ENCODE measurements at places on chromosomes 16 and 17. TPM values are rescaled to one million over a fixed set of nuclear protein-coding genes. Genes with fewer than 3 reads are reported as not detected.

DNA sequence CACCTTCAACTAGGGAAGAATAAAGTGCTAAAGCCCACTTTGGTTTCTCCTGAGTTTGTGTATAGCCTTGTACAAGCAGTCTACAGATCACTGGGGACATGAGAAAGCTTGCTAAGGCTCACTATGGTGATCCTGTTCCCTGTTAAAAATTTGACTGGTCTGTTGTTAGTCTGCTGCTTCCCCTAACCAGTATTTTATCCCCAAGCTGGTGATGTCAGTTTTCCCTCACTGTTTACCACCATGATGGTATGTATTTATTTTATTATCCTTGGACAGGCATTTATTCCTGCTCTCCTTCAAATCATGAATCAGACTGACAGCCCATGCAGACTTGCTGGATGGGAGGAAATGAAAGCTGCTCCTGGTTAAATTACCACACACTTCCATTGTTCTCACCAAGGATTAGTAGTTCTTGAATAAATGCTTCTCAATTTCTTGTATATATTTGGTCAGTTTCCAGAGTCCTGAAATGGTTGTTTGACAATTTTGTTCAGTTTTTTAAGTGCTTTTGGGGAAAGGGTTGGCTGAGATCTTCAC, 99.6 kb downstream of the CA4 start:
- no peak for DNase-seq
- H3K4me3 ChIP-seq, result no peak overlapping the region
- H3K4me1 ChIP-seq, result peaks cover 8% of the 10 kb centered on the region
- peak overlapping the region; percentile 76 for H3K27ac ChIP-seq

STX1B gene
- 5.9 TPM for total RNA-seq

DNA sequence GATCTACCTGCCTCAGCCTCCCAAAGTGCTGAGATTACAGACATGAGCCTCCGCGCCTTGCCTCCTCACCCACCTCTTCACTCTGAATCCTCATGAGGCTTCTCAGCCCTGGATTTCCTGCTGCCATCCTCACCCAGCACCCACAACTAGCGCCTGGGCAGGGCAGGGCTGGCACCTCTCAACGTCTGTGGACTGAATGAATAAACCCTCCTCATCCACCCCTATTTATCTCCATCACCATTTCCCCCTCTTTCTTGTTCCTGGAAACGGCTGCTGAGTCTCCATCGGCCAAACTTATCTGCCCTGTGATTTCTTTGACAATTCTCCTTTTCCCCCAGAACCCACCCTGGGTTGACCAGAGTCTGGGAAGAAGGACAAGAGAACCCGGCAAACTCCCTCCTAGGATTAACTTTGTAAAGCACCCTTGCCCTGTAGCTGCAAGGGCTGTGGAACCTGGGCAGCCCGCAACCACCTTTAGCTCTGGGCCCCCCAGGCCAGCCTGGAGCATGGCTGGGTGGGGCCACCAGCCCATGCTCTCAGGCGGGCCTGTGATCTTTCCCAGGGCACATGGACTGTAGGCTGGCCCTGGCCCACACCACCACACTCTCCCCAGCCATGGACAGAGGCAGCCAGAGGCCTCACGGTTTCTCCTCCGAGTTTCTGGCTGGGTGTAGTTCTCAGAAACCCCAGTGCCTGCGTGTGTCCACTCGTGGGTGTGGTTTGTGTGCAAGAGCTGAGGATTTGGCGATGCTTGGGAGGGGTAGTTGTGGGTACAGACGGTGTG, 2.4 kb downstream of the SPN start:
- H3K27ac ChIP-seq, result peak overlapping the region; percentile 97
- no peaks in the 10 kb centered on the region for H3K36me3 ChIP-seq
- no peak for DNase-seq
- H3K4me3 ChIP-seq, result peak overlapping the region; percentile 23

- H3K27me3 ChIP-seq, result peaks cover 14% of the 10 kb centered on the region
- peaks cover 2% of the 10 kb centered on the region for H3K4me1 ChIP-seq
- no peak for DNase-seq
- H3K4me3 ChIP-seq, result no peak overlapping the region
- H3K36me3 ChIP-seq, result no peaks in the 10 kb centered on the region
- no peak overlapping the region for H3K27ac ChIP-seq
These were observed 130.6 kb downstream of the MGAT5B start for GRCh38 chr17:76998839-76999238.

ANKRD40CL gene
- total RNA-seq, result not detected

- peak overlapping the region; percentile 3 for H3K27ac ChIP-seq
- peaks cover 11% of the 10 kb centered on the region for H3K4me1 ChIP-seq
- no peak overlapping the region for H3K4me3 ChIP-seq
- peaks cover 7% of the 10 kb centered on the region for H3K36me3 ChIP-seq
- H3K27me3 ChIP-seq, result no peaks in the 10 kb centered on the region
These were observed 15.4 kb downstream of the FLYWCH1 start for GRCh38 chr16:2927010-2927646.

TBC1D3G gene
- not detected for total RNA-seq

PRDM7 gene
- total RNA-seq, result not detected

DNA sequence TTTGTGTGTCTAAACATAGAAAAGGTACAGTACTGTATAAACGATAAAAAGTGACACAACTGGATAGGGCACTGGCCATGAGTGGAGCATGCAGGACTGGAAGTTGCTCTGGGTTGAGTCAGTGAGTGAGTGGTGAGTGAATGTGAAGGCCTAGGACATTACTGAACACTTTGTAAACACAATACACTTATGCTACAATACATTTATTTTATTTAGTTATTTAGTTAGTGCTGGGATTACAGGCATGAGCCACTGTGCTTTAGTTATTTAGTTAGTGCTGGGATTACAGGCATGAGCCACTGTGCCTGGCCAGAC, 4.6 kb downstream of the CFAP20 start:
- peaks cover 2% of the 10 kb centered on the region for H3K36me3 ChIP-seq
- H3K27me3 ChIP-seq, result no peaks in the 10 kb centered on the region
- no peak overlapping the region for H3K4me3 ChIP-seq
- H3K27ac ChIP-seq, result no peak overlapping the region
- no peak for DNase-seq

GRCh38 chr17:52762794-52763167, 604.3 kb upstream of the CA10 start:
- H3K4me3 ChIP-seq, result no peak overlapping the region
- no peak for DNase-seq
- no peaks in the 10 kb centered on the region for H3K27me3 ChIP-seq
- no peaks in the 10 kb centered on the region for H3K4me1 ChIP-seq
- H3K27ac ChIP-seq, result no peak overlapping the region
- no peaks in the 10 kb centered on the region for H3K36me3 ChIP-seq

- no peaks in the 10 kb centered on the region for H3K36me3 ChIP-seq
- no peak overlapping the region for H3K27ac ChIP-seq
- DNase-seq, result peak; percentile 69
- H3K27me3 ChIP-seq, result peaks cover 18% of the 10 kb centered on the region
- no peak overlapping the region for H3K4me3 ChIP-seq
These were observed 42.0 kb downstream of the MGAT5B start for GRCh38 chr17:76909971-76910760.

DNA sequence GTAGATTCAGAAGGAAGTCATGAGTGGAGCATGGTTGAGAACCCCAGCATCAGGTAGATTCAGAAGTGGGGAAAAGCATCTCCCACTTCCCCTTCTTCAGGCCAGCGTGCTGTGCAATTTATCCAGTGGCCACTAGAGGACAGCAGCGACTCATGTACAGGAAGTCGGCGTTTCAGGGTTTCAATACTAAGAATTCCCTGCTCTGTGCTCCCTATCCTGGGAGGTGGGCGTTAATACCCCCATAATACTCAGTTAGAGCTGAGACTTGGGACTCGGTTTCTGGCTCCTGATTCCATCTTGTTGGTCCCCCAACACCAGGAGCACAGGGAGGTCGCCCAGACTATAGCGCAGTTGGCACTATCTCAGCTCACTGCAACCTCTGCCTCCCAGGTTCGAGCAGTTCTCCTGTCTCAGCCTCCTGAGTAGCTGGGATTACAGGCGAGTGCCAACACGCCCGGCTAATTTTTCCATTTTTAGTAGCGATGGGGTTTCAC, 75.3 kb upstream of the AMZ2 start:
- no peaks in the 10 kb centered on the region for H3K27me3 ChIP-seq
- H3K27ac ChIP-seq, result no peak overlapping the region
- peaks cover 9% of the 10 kb centered on the region for H3K36me3 ChIP-seq
- no peak overlapping the region for H3K4me3 ChIP-seq

DNA sequence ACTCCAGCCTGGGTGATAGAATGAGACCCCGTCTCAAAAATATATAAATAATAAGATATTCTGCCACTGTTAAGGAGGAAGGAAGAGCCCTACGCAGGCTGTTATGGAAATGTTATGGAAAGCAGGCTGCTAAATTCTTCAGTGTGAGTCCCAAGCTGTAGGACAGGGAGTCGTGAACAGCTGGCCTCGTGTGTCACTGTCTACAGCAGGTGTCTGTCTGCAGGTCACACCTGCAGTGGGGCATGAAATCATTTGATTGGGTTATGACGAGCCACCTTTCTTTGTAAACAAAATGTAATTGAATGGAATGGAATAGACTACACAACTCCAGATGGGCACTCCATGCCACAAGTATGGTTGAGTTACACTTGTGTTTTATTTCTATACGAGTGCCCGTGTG, 15.6 kb upstream of the LITAF start:
- H3K4me3 ChIP-seq, result no peak overlapping the region
- H3K27me3 ChIP-seq, result no peaks in the 10 kb centered on the region
- no peak for DNase-seq
- H3K36me3 ChIP-seq, result no peaks in the 10 kb centered on the region

PRSS27 gene
- 7.6 TPM for total RNA-seq

DNA sequence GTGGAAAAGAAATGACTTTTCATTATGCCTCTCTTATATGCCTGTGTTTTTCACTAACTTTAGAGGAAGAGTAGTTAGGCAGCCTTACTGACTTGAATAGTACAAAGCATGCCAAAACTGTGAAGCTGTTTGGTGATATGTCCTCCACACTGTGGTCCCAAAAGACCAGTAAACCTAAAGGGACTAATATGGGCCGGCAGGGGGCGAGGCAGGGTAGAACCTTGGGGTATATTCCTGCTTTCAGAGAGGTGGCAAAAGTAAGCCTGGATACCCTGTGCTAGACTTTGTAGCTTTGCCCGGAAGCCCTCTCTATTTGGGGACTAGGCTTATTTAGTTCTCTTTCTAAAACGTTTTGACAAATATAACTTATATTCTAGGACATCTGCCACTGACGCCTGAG, 36.5 kb upstream of the VWA3A start:
- H3K27ac ChIP-seq, result no peak overlapping the region
- peaks cover 3% of the 10 kb centered on the region for H3K36me3 ChIP-seq
- DNase-seq, result no peak

DNA sequence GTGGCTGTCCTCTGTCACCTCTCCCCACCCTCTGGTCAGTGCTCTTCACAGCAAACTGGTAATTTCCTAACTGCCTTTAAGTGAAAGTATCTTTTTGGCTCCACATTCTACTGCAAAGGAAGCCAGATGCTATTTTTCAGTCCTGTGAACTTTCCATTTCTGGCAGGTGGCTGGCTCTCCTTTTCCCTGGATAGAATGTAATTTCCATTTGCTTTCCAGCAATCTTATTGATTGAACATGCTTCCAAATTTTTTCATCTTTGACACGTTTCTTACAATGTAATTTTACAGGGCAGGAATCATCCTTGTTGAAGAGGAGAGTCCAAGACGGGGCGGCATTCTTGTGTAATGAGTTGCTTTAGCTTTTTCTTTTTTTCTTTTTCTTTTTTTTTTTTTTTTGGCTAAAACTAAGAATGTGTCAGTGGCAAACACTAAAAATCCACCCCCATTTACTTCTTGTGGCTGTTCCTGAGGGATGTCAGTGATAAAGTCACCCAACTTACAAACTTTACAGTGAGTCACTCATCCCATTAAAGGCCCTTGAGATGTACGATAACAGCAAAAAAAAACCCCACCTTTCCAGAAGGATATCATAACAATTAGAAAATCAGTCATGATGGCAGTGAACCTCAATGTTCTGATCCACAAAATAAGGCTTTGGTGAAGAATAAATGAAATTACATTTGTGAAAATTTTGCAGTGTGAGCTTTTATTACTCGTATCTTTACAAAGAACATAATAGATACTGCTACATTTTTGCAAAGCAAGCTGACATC, 29.4 kb upstream of the PRKCA start:
- H3K4me1 ChIP-seq, result peaks cover 6% of the 10 kb centered on the region
- H3K27me3 ChIP-seq, result no peaks in the 10 kb centered on the region
- no peak for DNase-seq
- H3K27ac ChIP-seq, result no peak overlapping the region
- no peaks in the 10 kb centered on the region for H3K36me3 ChIP-seq
- no peak overlapping the region for H3K4me3 ChIP-seq

ST6GALNAC2 gene
- 1.5 TPM for total RNA-seq

DNA sequence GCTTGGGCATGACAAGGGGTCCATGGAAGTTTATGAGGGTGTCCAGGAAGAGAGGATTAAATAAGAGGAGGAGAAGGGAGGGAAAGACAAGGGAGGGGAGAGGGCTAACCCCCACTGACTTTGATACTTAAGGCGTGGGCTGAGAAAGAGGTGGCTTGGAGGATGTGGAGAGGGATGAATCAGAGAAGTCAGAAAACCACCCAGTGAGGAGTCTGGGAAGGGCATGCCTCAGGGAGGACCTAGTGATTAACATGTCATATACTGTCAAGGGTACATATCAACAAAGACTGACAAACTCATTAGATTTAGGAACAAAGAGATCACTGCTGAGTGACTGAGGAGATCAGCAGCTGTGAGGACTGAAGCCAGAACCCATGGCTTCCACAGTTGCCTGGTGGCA, 145.4 kb downstream of the IRX5 start:
- H3K27ac ChIP-seq, result no peak overlapping the region
- H3K36me3 ChIP-seq, result no peaks in the 10 kb centered on the region
- peaks cover 57% of the 10 kb centered on the region for H3K27me3 ChIP-seq
- DNase-seq, result no peak
- H3K4me1 ChIP-seq, result no peaks in the 10 kb centered on the region

PHOSPHO1 gene
- not detected for total RNA-seq

SRSF2 gene
- total RNA-seq, result 229 TPM

STUB1 gene
- 72.5 TPM for total RNA-seq

- no peaks in the 10 kb centered on the region for H3K27me3 ChIP-seq
- H3K4me1 ChIP-seq, result no peaks in the 10 kb centered on the region
- H3K27ac ChIP-seq, result no peak overlapping the region
- no peak overlapping the region for H3K4me3 ChIP-seq
- H3K36me3 ChIP-seq, result peaks cover 33% of the 10 kb centered on the region
These were observed 11.2 kb downstream of the NCBP3 start for GRCh38 chr17:3834811-3835210.

MLKL gene
- total RNA-seq, result not detected

DNA sequence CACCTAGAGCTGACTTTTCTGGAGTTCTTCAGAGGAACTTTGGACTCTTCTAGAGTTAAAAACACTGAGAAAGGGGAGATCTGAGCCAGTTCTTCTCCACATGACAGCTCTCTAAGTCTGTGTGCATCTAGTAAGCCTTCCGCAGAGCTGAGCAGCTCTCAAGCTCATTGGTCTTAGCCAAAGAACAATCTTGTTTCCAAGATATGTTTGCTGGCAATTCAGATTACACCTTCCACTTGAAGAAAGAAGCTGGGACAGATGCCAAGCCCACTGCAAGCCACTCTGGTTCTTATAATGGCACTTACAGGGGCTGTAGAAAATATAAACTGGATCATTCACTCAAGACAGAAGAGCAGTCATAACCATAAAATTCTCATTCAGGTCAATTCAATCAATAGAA, 134.1 kb upstream of the TOX3 start:
- H3K4me3 ChIP-seq, result no peak overlapping the region
- no peak for DNase-seq
- H3K27me3 ChIP-seq, result peaks cover 10% of the 10 kb centered on the region
- no peaks in the 10 kb centered on the region for H3K36me3 ChIP-seq
- no peaks in the 10 kb centered on the region for H3K4me1 ChIP-seq
- no peak overlapping the region for H3K27ac ChIP-seq

KIAA0753 gene
- total RNA-seq, result 41.1 TPM

GRCh38 chr17:67500261-67500660, 123.2 kb downstream of the PITPNC1 start:
- no peak overlapping the region for H3K27ac ChIP-seq
- H3K4me1 ChIP-seq, result no peaks in the 10 kb centered on the region
- DNase-seq, result no peak
- no peaks in the 10 kb centered on the region for H3K36me3 ChIP-seq
- H3K27me3 ChIP-seq, result no peaks in the 10 kb centered on the region
- H3K4me3 ChIP-seq, result no peak overlapping the region
